ENCODE measurements at places on chromosomes 12 and 14.

DNA sequence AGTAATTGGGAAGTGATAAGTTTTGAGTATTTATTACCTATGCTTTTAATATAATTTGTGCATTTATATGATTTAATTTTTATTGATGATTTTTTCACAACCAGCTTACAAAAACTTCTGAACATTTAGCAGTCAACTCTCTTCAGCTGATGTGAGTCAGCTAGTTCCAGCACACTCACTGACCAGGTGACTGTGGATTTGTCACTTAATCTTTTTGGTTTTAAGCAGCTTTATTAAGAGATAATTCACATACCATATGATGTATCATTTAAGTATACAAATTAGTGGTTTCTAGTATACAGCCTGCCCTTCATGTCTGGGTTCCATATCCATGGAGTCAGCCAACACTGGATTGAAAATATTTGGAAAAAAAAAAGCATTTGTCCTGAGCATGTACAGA, 103.5 kb downstream of the SYNE2 start:
- no peak for DNase-seq

GRCh38 chr14:21087294-21088091, 11.0 kb downstream of the ZNF219 start:
- no peak for DNase-seq

GRCh38 chr14:101834800-101835547, 73.5 kb downstream of the PPP2R5C start:
- no peak for DNase-seq

DNA sequence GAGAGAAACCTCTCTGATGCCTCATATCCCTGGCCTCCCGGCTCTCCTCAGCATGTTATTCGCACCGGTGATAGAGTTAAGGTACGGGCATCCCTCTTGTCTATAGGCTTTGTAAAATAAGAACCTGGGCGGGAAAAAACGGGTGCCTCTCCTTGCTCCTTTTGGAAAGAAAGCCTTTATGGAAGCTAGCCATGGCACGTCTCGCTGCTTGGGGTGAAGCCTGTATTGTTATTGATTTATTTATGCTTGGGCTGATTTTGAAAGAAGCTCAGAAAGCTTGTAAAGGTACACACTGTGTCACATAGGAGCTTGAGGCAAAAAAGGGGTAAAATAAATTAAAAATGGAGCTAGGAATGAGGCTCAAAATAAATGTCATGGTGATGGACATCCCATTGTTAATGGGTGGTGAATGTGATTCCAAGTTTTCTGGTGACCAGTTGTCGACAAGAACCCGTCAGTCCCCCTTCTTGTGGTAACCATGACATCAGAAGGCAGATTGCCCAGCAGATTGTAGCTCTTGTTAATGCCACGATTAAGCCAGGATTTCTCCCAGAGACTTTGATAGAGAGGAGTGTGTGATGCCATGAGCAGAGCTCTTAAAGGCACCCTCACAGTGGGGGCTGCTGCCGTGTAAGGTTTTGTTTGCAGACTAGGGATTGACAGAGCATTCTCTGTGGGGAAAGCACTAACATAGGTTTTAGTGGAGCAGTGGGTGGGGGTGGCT, 50.4 kb upstream of the ASPG start:
- no peak for DNase-seq

DNA sequence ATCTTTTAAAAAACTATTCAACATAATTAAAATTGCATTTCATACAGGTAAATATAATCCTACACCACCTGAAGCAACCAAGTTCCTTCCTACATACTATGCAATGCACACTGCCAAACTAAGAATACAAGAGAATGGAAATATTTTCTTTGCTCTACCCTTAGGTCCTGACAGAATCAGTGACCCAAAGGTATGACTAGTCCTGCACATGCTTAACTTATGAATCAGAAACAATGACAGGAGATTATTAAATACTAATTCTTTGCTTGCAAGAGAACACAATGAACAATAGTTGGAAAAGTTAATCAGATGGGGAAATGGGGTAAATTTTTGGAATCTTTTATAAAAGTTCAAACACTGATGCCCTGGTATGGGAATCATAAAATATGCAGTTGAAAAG, 220.1 kb downstream of the SOX5 start:
- no peak for DNase-seq

GRCh38 chr14:32542507-32542906, 213.4 kb downstream of the AKAP6 start:
- DNase-seq: no peak

- no peak for DNase-seq
Observed at GRCh38 chr12:131893605-131894312, 663 bp upstream of the ULK1 start.

GRCh38 chr12:109232731-109233130, 76.4 kb downstream of the FOXN4 start:
- no peak for DNase-seq

- DNase-seq: no peak
Observed at GRCh38 chr12:47773062-47773857, at the start of gene SLC48A1. TSS of gene SLC48A1 (plus strand) at chr12:47773238. CDS start at chr12:47773305, 67 bp downstream.

- no peak for DNase-seq
Observed at GRCh38 chr14:101197595-101198397, 294.3 kb upstream of the RTL1 start.

GRCh38 chr12:125983094-125983783, 918.0 kb downstream of the AACS start:
- DNase-seq: no peak
